Naive thymus-derived CD4-positive, alpha-beta T cell (primary cell): ENCODE measurements at places on chromosomes 3 and 15.

- H3K36me3 ChIP-seq: no peaks in the 10 kb centered on the region
- no peak overlapping the region for H3K27ac ChIP-seq
- no peaks in the 10 kb centered on the region for H3K27me3 ChIP-seq
- DNase-seq: no peak
- no peaks in the 10 kb centered on the region for H3K4me1 ChIP-seq
- no peak overlapping the region for H3K4me3 ChIP-seq
These were observed 6.3 kb upstream of the CCR4 start for GRCh38 chr3:32945136-32945535.

- no peaks in the 10 kb centered on the region for H3K27me3 ChIP-seq
- no peak overlapping the region for H3K4me3 ChIP-seq
- no peak for DNase-seq
- no peaks in the 10 kb centered on the region for H3K4me1 ChIP-seq
These were observed 125.0 kb upstream of the CGNL1 start for GRCh38 chr15:57251308-57251707.

DNA sequence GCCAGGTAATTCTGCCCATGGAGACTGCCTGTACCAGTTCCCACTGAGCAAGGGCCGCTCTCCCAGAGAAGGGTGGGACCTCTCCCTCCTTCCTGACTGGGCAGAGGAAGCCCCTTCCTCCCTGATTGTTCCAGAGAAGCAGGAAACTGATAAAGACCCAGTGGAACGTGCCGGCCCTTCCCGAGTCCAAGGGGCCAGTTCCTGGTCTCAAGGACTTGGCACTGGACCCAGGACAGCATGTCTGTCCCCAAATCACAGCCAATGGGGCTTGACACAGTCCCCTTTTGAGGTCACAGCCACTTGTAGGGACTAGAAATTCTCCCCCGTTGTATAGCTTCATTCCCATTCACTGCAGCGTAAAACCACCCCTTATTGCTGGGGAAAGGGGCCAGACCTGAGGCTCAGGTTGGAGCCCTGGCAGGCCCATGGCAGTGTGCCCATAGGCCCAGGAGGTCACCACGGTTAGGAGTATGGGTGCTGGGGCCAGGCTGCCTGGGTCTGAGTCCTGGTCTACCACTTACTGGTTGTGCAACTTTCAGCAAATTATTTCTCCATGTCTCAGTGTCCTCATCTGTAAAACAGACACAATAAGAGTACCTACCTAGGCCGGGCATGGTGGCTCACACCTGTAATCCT, 18.1 kb downstream of the CSRNP1 start:
- H3K36me3 ChIP-seq: no peaks in the 10 kb centered on the region
- DNase-seq: no peak
- no peaks in the 10 kb centered on the region for H3K27me3 ChIP-seq

- H3K27me3 ChIP-seq: no peaks in the 10 kb centered on the region
- no peak overlapping the region for H3K4me3 ChIP-seq
- no peaks in the 10 kb centered on the region for H3K36me3 ChIP-seq
- no peak for DNase-seq
- no peak overlapping the region for H3K27ac ChIP-seq
These were observed 22.4 kb upstream of the CILP start for GRCh38 chr15:65233696-65234095.

DNA sequence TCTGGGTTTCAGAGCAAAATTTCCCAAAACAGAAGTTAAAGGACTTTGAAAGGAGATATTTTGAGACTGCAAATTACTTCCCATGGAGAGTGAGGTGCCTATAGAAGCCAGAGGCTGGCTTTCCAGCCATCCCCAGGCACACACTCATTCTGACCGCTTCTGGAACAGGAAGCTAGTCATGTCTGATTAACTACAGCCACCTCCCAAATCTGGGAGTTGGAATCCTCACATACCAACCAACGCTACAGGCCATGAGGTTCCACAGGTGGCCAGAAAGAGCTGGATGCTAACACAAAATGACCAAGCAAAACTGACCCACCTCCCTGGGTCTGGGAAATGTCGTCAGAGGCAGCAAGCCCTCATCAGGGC, 87.2 kb downstream of the SNRK start:
- H3K4me3 ChIP-seq: no peak overlapping the region
- no peak overlapping the region for H3K27ac ChIP-seq
- H3K4me1 ChIP-seq: peaks cover 31% of the 10 kb centered on the region
- no peak for DNase-seq
